ENCODE measurements at places on chromosomes 5 and 9.

GRCh38 chr9:136943291-136944211 is 987 bp downstream of the FBXW5 start:
- no peak for DNase-seq

DNA sequence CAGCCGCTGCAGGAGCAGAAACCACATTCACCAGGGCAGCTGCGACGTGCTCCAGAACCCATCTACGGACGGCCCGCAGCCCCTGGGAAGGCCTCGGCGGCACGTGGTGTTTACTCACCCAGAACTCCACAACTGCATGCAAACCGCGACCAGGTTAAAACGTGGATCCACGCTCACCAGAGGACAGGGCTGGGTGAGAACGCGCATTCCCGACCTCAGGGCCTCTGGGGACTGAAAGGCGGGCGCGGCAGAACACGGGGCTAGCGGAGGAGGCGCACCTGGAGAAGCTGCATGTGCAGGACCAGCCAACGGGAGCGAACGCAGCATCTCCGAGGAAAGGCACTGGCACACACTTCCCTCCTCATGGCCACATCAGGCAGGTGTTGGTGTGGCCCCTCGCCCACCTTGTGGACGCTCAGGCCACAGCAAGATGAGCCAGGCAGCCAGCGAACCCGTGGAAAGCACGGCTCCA is 24.0 kb upstream of the CAMSAP1 start:
- no peak for DNase-seq

DNA sequence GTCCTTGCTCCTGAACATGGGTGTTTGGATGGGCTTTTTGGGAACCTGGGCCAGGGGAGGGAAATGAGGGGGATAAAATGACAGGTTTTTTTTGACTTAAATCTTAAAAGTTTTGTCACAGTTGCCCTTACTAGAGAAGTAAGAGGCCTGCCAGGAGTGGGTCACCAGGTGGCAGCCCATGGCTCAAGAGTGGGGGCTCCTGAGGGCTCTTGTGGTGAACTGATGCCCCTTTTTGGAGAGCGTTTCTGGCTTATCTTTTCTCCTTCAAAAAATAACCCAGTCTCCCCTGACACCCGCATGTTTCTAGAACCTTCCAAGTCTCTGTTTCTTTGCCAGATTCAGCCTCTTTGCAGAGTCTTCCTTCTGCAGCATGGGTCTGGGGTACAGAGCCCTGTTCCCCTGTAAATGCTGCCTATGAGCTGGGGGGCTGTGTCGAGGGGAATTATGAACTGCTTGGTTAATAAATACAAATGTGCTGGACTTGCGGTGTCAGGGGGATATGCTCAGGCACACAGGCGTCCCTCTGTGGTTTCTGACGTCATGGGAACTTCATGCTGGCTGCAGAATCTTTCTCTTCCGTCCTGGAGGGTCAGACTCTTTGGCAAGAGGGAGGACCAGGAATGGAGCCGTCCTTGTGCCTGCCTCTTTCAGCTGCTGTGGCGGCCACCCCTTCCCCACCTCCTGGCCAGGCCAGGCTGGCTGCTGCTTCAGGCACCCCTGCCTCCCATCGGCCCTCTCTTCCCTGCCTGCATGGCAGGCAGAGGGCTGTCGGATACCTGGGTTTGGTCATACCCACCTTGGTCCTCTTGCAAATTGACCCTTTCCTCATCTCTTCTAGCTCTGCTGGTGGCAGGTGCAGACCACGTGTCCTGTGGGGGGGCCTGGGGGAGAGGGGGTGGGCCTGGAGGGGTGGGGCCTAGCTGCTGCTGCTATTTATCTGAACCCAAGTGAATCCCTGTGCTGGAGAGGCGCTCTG is 30.1 kb downstream of the PTPA start:
- DNase-seq = no peak

DNA sequence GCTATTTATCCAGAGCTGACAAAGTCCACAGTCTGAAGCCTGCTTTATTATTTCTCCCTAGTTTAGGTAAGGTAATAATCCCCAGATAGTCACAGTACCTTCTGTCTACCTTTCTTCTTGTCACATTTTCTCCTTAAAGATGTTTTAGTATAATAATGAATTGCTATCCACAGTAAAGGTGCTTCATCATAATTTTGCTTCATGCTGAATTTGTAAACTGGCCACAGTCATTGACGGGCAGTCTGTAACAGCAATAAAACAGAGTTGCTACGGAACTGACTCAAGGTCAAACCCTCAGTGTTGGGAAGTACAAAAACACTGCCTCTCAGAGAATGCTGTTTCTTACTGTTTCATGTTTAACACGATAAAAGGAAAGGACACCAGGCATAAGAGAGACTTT is 195.7 kb downstream of the ZNF608 start:
- DNase-seq = no peak

GRCh38 chr5:31941151-31941755 is 232.9 kb downstream of the GOLPH3 start:
- no peak for DNase-seq

DNA sequence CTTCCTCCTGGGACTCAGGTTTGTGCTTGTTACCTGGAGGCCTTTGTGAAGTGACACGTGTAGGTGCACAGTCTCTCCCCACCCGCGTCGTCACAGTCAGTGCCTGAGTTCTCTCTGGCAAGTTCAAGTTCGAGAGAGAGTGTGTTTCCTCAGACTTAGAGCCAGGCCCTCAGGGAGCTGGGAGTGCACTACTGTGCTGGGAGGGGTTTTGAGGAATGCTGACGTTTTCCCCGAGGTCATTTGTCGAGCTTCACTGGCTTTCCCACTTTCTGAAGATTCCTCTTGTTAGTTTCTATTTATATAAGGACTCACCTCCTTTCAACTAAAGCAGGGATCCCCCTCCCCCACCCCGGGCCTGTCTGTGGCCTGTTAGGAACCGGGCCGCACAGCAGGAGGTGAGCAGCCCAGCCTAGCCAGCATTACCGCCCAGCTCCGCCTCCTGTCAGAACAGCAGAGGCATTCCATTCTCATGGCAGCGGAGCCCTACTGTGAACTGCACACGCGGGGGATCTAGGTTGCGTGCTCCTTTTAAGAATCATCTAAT is 209.2 kb downstream of the DIRAS2 start:
- no peak for DNase-seq

GRCh38 chr5:105885266-105885665 is 1785.5 kb downstream of the EFNA5 start:
- no peak for DNase-seq

DNA sequence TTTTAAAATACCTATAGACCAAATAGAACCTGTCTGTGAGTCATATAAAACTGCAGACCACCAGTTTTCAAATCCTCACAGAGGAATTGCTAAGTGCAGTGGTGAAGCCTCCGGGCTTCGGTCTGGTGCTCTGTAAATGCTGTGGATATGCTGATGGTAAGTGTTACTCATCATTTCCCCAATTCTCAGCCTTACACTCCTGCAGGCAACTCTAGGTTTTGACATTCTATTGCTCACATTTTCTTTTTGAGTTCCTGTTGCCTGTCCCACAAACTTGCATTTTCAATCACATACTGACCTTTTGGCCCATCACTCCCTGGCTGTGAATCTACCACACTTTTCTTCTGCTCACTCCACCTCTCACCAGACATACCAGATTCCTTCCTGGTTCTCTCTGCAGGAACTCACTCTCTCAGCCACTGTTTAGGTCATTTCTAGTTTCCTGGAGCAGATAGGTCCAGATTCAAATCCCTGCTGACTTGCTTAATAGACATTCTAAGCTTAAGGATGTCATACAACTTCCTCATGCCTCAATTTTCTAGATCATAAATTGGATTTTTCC is 192.9 kb downstream of the RAB3C start:
- no peak for DNase-seq

- DNase-seq = no peak
These were observed 39.6 kb downstream of the SH3PXD2B start for GRCh38 chr5:172414531-172415361.

DNA sequence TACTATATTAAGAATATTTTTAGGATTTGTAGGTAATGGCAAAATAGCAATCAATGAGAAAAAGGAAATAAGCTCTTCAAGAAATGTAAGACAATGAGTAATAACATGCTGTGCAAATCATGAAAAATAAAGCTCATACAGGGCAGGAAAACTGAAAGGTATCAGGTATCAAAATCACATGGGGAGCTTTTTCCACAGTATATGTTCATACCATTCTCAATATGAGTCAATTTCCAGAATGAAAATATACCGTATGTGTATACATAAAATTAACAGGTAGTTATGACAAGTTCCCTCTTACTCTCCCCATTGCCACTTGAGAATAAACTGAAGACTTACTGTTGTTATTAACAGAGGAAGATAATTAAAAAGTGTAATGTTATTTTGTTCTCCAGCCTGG is 35.9 kb downstream of the EFCAB9 start:
- DNase-seq = no peak

DNA sequence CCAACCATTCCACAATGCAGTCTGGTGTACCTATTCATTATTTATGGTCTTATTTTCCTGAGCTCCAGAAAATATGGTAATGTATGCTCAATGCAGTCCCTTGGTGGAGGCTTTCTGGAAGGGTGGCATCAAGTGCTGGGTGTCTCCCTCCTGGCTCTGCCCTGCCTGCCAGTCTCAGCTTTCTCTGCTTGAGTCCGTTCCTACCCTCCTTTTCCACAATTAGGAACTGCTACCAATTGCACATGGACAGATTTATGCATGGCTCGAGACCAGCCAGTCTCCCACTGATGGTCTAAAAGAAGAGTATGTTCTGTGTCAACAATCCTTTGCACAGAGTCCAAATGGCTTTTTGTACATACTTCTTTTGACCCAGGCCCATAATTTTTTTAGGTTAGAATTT is 189.8 kb downstream of the TLE1 start:
- no peak for DNase-seq

- no peak for DNase-seq
These were observed 1.1 kb upstream of the ARHGEF39 start for GRCh38 chr9:35666045-35666444.

DNA sequence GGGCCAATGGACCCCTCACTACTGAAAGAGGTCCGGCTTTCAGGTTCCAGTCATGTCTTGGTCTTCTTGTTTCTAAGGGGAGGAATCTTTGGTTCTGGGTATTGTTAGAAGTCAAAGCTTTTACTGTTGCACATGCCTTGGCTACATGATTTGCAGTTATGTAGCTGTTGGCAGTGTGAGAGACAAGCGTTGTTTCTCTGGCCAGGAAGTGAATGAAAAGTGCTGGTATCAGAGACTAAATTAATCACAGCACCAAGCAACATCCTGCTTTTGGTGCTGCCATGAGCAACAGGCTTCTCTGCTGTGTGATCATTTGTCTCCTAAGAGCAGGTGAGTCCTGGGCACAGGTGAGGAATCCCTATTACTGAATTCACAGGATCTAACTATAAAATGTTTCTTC is 100.1 kb upstream of the PRSS3 start:
- DNase-seq = no peak

DNA sequence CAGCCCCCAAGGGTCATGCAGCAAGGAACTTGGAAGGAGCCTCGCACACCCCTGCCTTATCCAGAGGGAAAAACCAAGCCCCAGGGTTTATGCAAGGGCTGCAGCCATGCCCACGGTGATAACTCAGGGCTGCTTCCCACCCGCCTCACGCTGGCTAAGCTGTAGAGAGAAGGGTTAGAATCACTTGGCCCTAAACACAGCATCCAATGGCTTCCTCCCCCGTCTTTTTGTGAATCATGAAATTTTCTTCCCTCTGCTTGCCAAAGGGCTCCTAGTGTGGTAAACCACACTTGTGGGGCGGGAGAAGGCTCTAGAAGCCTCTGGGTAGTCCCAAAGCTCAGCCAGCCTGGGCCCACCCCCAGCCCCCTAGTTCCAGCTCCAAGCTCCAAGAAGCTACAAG is 55.9 kb upstream of the ORM1 start:
- no peak for DNase-seq

DNA sequence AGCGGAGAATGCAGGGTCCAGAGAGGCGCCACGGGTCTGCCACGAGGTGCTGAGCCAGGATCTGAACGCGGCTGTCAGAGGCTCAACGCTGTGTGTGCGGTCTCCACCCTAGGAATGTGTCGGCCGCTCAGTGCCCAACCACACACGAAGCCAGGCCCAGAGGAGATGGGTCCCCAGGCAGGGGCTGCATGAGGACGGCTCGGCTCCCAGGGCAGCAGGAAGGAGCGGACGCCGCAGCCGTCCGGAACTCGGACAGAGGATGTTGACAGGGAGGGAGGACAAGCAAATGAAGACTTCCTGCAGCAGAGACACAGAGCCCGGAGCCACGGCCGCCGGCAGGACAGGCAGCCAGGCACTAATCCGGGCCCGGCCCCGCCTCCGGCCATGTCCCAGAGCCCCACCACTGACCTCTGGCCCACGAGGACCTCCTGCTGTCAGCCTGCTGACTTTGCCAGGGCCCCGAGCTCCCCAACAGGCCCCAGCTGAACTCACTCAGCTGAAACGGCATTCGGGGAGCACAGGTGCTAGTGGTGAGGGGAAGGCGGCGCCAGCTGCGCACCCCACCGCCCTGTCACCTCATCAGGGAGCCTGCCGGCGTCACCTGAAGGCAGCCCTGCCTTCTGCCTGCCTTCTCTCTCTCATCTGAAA is 12.7 kb downstream of the VAV2 start:
- DNase-seq = no peak

DNA sequence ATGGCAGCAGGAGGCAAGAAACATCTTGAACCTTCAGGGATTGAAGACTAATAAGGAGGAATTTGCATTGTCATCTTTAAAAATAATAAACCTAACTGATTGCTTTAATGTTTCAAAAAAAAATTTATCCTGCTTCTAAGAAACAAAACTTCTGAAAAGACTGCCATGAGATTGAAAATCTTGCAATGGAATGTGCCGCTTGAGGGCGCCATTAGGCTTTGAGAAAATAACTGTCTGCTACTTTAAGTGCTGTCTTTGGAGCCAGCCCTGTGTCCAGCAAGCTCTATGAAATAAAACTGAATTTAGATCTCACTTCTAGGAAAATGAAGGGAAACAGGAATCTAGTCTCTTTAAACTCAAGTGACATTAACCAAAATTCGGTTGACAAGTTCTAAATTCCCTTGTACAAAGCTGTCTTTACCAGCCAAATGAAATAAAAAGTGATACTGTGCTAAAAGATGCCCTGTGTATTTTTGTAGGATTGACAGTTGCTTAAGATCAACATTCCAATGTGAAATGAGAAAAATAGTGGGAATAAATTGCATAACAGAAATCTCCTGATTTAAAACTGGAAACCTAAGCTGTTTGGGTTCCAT is 79.4 kb downstream of the ESM1 start:
- DNase-seq = no peak

- no peak for DNase-seq
These were observed 39.5 kb upstream of the GLRX start for GRCh38 chr5:95861864-95862561.

- DNase-seq = no peak
These were observed 122.3 kb upstream of the NR4A3 start for GRCh38 chr9:99699396-99699795.

DNA sequence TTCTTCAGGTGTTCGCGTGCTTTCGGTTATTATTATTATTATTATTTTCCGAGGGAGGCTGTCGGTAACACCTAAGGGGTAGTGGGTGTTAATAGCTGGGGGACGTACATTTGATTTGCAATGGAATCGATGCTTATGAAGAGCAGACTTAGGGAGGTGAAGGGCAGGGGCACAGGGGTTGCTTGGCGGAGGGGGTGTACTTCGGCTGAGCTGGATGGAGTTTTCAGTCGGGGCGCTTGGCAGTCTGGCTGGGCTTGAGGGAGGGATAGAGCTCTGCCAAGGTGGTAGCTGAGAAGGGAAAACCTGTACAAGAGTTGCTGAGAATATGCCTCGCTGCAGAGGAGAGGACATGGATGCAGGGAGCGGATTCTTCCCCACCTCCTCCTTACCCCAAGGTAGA is 617 bp upstream of the PTPRD start:
- DNase-seq = no peak

GRCh38 chr9:91177661-91178280 is 183.9 kb downstream of the AUH start:
- no peak for DNase-seq

Measured in SIG-M5 (cell line).